ENCODE measurements at places on chromosomes 6 and 20.

GRCh38 chr20:38165966-38166702, 1.1 kb upstream of the TGM2 start:
- no peak for DNase-seq

DNA sequence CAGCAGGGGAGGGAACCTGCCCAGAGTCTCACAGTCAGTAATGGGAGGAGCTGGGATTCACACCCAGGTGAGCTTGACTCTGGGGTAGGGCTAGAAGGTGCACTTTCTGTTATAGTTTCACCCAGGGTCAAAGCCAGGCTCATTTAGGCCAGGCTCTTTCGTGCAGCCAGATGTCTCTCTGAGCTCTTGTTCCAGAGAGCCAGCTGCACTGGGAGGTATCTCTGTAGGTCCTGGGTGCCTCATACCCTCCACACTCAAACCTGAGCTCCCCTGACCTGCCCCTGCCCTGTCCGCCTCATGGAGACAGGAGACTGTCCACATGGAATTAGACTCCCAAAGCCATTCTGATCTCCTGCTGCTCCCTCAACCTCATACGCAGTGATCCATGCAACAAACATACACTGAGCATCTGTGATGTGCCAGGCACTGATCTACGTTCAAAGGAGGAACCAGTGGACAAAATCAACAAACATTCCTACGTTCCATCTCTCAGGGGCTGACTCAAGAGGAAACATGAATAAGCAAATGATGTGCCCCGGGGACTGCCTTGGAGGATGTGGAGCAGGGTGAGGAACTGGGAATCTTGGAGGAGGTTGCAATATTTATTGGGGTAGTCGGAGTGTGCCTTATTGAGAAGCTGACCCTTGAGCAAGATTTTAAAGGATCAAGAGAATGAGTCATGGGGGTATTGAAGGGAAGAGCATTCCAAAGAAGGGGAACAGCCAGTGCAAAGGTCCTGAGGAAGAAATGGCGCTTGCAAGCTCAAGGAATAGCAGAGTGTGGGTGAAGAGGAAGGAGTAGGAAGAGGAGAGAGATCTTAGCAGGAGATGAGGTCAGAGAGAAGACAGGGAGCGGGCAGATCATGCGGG, 71.3 kb upstream of the TOX2 start:
- DNase-seq, result no peak

DNA sequence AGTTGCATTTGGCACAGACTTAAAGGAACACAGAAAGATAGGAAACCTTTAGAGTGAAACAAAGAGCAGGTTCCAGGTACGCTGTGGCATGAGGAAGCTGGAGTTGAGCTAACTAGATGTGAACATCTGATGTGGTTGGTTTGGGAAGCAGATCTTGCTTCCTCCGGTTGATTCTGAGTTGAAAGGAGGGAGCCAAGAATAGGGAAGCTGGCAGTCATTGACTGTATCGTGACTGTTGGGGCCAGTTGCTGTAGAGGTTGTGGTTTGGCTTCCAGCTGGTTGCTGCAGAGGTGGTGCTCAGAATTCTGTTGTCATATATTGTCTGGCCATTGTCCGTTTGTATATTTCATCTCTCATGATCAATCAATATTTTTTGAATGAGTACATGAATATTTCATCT, 325.9 kb downstream of the PLCB1 start:
- no peak for DNase-seq

- DNase-seq, result no peak
Observed at GRCh38 chr6:24240943-24241342, 114.9 kb downstream of the NRSN1 start.

DNA sequence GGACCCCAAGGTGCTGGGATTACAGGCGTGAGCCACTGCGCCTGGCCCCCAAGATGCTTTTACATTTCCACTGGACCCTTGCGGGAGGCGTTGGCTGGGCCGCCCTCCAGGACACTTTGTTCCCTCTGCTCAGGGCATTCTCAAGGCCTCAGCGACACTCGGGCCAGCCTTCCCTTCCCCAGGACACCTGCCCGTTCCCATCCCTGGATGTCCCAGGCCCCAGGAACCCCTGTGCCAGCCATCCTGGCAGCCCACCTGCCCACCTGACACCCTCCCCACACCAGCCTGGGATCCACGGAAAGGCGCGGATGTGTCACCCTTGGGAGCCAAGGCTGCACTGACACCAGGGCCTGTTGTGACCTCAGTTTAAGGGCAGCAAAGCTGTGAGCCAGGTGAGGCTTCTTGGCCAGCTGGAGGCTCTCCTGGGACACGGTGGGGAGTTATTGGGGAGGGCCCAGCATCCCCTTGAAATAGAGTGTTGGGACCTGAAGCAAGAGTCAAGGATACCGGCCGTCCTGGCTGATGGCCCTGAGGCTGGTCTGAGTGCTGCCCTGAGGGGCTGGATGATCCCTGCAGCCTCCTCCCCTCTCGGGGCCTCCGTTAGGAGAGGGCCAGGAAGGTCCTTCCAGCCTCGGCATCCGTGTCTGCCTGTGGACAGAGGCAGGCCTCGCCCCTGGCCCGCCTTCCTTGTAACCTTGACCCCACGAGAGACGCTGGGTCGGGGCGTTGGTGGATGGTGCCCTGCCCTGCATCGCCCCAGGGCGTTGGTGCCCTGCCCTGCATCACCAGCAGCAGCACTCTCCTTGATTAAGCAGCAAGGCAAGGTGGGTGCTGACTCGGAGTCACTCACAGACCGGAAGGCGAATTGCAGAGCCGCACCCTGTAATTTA, 84.2 kb upstream of the BHLHE23 start:
- no peak for DNase-seq

DNA sequence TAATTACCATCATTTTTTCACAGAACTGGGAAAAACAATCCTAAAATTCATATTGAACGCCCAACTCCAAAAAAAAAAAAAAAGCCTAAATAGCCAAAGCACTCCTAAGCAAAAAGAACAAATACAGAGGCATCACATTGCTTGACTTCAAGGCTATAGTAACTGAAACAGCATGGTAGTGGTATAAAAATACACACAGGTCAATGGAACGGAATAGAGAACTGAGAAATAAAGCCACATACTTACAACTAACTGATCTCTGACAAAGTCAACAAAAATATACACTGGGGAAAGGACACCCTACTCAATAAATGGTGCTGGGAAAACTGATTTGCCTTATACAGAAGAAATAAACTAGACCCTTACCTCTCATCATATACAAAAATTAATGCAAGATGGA, 89.6 kb downstream of the MRAP2 start:
- DNase-seq, result no peak

DNA sequence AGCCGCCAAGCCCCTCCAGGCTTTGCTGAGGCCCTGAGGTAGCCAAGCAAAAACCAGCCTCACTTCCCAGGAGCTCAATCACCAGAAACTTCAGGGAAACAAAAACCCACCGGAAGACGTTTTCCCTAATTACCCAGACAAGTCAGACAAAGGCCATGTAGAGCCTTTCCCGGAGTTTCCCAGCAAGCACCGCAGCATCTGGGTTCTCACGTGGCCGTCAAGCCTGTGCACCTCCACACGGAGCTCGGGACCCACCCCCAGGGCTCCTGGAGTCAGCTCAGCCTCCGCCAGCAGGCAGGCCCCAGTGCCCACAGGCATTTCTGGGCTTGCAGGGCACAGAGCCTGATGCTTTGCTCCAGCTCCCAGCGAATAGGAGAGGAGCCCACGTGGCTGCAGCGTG, 10.1 kb upstream of the MRGBP start:
- no peak for DNase-seq

DNA sequence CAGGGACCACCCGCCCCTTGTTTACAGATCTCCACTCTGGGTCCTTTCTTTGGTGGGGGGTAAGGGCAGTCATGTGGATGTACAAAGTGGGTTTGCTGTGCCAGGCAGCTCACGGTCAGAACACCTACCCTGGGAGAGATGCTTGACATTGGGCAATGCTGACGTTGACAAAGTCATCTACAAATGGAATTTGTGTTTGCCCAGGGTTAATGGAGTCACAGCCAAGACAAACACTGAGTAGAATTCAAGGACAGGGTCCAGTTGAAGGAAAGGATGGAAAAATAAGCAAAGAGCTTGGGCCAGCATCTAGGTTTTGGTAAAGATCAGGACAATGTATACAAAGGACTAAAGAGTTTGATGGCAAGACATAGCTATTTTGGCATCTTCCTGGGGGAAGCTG, 54.7 kb downstream of the MOCS1 start:
- DNase-seq, result no peak

DNA sequence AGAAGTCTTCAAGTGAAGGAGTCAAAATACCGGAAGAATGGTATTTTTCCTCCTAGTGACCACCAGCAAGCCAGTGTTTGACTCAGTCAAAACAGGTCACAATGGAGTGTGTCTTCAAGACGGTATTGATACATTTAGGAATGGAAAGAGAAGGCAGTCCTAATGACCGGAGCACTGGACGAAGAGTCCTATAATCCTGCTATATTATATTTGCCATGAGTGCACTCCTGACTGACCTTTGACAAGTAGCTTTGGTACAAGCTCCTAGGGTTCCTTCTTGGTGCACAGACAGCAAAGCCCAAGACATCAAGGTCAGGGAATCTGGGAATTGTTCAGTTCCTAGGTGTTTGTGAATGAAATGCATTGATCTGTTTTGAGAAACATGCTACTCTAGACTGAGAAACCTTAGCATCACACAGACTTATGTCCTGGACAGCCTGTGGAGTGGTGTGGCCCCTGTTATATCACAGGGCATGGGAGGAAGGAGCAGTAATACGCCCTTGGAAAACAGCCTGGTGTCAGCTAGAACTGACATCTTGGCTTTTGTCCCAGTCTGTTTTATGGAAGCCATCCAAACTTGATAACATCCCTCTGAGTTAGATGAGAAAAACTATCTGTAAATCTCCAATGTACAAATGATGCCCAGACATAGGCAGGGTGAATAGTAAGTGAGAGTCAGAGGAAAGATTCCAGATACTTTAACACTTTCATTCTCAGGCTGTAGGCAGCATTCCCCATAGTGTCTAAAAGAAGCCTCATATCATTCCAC, 18.5 kb downstream of the NOX3 start:
- no peak for DNase-seq

DNA sequence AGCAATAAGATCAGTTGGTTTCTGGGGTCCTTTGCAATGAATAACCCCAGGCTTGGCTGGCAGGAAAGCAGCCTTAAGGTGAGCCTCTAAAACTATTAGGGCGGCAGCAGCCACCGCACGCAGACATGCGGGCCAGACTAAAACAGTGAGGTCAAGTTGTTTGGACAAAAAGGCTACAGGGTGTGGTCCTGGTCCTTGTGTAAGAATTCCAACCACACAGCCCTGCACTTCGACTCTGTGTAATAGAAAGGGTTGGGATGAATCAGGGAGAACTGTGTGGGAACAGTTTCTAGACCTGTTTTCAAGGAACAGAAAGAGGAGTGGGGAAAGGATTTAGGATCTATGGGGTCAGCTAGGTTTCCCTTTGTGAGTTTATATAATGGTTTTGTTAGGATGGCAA, 237.6 kb downstream of the SMOC2 start:
- DNase-seq, result no peak

- no peak for DNase-seq
Observed at GRCh38 chr6:132023490-132023889, 72.3 kb upstream of the CCN2 start.

DNA sequence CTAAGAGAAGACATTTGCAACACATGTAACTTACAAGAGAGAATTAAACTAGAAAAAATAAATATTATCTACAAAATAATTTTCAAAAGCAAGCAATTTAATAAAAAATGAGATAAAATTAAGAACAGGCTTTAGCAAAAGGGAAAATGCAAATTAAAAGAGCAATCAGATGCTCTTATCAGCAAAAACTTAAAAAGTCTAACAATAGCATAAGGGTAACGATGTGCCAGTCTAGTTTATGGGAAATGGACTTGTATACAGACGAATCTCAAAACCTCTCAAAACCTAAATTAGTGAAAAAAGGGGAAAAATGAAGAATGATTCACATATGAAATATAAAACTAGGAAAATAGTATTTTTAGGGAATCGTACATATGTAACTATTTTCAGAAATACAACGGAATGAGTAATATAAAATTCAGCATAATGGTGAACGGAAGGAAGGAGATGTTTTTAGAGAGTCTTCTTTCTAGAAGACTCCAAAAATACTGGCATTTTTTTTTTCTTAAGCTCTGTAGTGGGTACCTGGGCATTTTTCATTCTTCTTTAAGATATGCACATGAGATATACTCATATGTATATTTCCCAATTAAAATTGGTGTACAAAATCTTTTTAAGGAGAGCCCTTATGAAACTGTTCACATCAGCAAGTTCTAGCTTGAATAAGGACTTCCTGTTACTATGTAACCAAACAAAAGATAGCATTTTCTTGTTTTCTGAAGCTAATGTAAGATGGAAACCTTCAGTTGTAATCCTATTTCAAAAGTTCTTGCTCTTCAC, 927 bp upstream of the MANEA start:
- no peak for DNase-seq

GRCh38 chr20:37494796-37495195, 26.3 kb upstream of the NNAT start:
- no peak for DNase-seq

- DNase-seq, result no peak
Observed at GRCh38 chr6:168709991-168710390, 269.0 kb downstream of the SMOC2 start.

- no peak for DNase-seq
Observed at GRCh38 chr20:50346374-50347283, 156.0 kb downstream of the CEBPB start.

DNA sequence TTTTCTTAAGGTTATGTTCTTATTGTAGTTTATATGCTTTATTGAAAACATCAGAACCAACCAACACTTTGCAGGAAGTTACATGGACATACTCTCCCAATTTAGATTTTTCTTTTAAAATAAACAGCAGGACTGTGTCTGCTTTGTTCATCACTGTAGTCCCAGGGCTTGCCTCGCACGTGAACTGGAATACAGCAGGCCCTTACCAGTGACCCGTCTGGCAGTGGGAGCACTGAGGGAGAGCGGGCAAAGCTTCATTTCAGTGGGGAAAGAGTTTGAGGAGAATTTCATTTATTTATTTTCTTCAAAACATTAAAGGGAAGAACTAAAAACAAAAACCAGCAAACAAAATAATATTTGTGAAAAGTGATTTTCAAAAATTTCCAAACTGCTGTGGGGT, 230.8 kb downstream of the PAX1 start:
- DNase-seq, result no peak

DNA sequence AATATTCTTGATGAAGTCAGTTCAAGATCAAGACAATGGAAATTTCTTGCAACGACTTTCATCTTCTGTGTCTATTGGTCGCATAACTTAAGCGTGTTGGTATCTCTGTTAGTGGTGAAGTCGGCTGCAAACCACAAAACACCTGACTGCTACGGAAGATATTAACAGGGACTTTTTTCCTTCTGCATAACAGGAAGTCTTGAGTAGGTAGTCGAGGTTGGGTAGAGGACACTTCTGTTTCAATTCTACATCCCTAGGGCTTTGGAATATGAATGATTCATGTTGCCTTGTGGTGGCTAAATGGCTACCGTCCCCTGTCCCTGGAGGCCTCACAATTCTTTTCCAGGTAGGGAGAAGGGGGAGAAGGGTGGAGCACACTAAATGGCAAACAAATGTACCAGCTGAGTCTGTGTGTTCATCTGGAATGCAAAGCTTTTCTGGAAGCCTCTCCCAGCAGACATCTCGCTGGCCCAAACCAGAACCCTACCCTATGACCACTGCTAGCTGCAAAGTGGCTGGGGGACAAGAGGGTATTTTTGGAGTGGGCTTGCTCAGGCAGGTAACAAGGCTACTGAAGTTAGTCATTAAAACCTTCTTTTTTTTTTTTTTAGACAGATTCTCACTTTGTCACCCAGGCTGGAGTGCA, 34.6 kb upstream of the NKX2-2 start:
- no peak for DNase-seq

GRCh38 chr6:19705606-19706005, 131.6 kb upstream of the ID4 start:
- no peak for DNase-seq

Measured in stimulated activated naive B cell treated with anti-CD40 and anti-IgM and Interleukin-4, amounts not matched to agents 10 μg/mL and 1 μg/mL and 100 μg/mL, for 72 hours (primary cell).